ENCODE measurements at places on chromosomes 7 and 10. TPM values are rescaled to one million over a fixed set of nuclear protein-coding genes. Genes with fewer than 3 reads are reported as not detected.

DNA sequence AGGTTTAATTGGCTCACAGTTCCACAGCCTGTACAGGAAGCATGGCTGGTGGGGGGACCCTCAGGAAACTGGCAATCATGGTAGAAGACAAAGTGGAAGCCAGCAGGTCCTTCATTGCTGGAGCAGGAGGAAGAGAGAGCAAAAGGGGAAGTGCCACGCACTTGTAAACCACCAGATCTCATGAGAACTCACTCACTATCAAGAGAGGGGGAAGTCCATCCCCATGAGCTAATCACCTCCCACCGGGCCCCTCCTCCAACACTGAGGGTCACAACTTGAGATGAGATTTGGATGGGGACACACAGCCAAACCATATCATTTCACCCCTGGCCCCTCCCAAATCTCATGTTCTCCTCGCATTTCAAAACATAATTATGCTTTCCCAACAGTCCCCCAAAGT is 171.9 kb upstream of the CACNA2D1 start:
- DNase-seq, result no peak

Gene FAM131B
- total RNA-seq, result 2.1 TPM

DNA sequence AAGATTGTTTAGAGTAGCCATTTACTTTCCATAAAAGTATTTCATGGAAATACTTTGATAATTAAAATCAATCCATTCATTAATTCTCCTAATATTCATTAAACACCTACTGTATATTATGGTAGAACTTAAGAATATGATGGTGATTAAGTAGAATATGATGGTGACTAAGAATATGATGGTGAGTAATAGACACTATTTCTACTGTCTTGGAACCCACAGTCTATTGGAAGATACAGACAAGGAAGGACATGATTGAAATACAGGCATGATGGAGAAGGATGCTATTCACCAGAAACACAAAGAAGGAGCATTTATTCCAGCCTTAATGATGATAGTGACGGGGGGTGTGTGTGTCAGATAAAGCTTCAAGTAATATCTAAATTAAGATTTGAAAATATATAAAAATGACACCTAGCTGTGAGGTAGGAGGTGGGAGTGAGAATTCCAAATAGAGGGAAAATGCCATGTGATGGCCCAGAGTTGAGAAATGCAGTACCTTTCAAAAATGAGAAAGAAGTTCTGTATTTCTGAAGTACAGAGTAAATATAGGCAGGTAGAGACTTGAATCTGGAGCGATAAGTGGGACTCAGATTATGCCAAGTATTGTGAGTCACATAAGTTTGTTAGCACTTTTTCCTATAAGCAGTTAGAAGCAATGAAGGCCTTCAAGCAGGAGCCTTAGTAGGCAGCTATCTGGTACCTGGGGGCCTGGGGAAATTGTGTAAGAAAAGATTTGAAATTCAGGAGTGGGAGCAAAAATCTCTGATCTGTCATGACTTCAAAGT is 12.5 kb upstream of the CDK13 start:
- DNase-seq, result no peak

- DNase-seq, result no peak
Observed at GRCh38 chr10:63832686-63833085, 311.5 kb downstream of the REEP3 start.

- DNase-seq, result no peak
Observed at GRCh38 chr10:126917375-126917774, 12.1 kb downstream of the DOCK1 start.

Gene SEMA4G
- total RNA-seq, result 0.39 TPM

Gene UCN3
- total RNA-seq, result not detected

Gene MBL2
- not detected for total RNA-seq

GRCh38 chr7:74627661-74628411 is 29.7 kb upstream of the GTF2I start:
- no peak for DNase-seq

- no peak for DNase-seq
Observed at GRCh38 chr7:139495580-139496125, 12.2 kb upstream of the KLRG2 start.

GRCh38 chr7:158849768-158850544 is 6.4 kb upstream of the DYNC2I1 start:
- peak; percentile 41 for DNase-seq

DNA sequence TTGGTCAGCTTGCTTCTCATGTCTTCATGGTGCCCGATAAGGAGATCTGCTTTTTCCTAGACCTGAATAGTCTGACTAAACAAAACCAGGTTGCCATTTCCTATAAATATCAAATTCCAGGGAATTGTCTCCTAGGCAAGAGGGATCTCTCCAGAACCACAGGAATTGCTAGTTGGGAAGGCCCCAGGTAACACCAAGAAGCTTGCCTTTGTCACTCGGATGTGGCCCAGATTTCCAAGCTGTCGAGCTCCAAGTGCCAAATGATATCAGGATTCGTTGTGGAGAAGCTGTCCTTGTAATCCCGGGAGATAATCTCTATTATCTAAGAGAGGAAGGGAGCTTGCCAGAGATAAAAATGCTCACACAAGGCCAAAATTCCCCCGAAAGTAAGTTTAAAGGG is 1288.5 kb upstream of the AUTS2 start:
- DNase-seq, result no peak

- DNase-seq, result peak; percentile 62
Observed at GRCh38 chr10:102322914-102323313, 72.6 kb upstream of the NFKB2 start.

DNA sequence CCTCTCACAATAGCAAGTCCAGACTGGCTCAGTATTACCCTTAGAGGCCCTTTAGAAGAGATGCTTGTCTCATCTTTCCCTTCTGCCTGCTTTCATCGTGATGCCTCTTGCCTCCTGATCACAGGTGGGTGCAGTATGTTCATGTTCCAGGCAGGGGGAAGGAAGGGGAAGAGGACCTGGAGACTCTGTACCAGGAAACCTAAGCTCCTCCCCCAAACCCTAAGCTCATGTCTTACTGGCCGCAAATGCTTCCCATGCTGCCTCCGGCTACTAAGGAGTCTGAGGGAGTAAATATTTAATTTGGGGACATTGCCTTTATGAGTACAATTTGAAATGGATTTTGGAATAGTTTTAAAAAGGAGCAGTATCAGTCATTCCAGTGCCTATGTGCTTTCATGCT is 192.6 kb downstream of the CDCA7L start:
- no peak for DNase-seq

GRCh38 chr10:99161165-99161564 is 74.5 kb downstream of the HPSE2 start:
- no peak for DNase-seq

Gene GPR141
- total RNA-seq, result not detected

Gene STAG3
- total RNA-seq, result 33.3 TPM

Data from activated naive CD4-positive, alpha-beta T cell treated with anti-CD3 and anti-CD28 coated beads, Interleukin-2, amount 50 U/mL, for 72 hours (primary cell).